ENCODE measurements at places on chromosomes 7 and 10.

DNA sequence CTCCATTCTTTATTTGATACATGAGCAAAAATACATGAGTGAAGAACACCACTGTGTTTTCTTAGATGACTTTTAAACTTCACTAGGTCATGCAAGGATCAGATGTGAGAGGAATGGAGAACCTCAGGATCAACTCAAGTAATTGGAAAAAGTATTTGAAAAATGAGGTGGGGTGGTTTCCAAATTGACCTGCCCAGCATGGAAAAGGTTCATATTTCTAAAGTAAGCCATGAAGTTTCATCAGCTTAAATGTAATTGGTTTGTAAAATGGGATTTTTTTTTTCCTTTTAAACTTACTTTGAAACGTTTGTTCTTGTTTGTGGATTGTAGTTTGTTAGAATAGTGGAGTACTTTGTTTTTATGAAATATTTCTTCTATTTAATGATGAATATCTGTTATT, 134.8 kb downstream of the MLLT10 start:
- no peak for DNase-seq

DNA sequence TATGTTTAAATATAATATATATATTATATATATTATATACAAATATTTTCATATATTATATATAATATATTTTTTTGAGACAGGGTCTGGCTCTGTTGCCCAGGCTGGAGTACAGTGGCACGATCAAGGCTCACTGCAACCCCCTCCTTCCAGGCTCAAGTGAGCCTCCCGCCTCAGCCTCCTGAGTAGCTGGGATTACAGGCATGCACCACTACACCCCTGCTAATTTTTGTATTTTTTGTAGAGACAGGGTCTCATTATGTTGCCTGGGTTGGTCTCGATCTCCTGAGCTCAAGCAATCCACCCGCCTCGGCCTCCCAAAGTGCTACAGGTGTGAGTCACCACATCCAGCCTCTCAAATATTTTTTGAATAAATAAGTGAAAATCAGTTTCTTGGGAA, 215.5 kb downstream of the GATA3 start:
- DNase-seq = no peak

- DNase-seq = no peak
Observed at GRCh38 chr7:155644971-155645509, 579 bp downstream of the RBM33 start.

DNA sequence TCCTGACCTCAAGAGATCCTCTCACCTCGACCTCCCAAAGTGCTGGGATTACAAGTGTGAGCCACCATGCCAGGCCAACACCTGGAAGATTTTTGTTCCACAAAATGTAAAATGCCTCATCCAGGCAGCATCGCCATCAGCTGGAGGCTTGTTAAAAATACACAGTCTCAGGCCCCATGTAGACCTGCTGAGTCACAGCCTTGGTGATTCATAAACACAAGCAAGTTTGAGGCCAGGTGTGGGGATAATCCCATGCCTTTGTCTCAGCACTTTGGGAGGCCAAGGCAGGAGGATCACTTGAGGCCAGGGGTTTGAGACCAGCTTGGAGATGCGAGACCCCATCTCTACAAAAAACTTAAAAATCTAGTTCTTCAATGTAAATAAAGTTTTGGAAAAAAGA, 49.1 kb upstream of the FOXK1 start:
- no peak for DNase-seq

DNA sequence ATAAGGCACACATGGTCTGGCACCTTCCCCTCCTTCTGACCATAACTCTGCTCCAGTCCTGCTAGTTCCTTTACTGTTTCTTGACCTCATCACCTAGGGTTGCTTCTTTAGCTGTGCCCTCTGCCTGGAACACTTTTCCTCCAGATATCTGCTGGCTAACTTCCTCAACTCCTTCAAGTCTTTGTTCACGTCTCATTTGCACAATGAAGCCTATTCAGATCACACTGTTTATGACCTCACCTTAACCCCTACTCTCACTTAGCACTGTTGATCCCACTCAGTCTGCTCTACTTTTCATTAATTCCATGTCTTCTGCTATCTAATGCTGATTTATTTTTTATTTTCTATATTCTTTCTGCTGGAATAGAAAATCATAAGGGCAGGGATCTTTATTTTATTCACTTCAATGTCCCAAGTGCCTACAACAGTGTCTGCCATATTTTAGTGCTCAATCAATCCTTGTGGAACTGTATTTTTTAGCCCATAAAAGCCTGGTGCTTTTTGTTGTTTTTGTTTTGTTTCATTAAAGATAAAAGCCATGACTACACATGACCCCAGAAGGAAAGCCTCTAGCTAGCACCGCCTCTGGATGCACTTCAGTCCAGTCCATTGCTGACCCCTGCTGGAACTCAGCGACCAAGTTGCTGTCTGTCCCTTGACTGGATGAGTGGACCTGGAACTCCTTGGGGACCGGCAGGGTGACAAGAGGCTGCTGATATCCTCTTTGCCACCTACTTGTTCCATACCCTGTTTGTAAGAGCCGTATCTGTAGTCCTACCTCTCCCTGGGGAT, 12.3 kb downstream of the KLF14 start:
- peak; percentile 22 for DNase-seq

DNA sequence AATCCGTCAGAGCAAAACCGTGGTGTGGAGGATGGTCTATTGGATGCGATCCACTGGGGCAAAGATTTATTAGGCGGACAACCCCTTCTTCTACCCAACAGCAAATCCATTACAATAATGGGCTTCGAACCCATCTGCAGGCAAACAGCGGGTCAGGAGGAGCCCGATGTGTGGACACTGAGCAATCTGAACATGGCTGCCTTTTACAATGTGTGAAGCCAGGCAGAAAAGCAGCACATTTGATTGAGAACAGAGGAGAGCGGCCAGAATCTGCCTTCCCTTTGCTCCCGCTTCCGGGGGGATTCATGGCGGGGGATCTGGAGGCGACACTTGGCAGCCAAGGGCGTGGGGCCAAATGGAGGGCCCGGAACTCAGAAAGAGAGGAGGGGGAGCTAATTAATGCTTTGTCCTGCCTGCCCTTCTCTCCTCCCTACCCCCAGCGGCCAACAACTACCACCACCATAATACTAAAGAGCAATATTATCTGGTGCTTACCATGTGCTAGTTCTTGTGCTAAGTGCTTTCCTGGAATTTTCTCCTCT, 133.0 kb downstream of the EMX2 start:
- DNase-seq = no peak

- DNase-seq = peak; percentile 45
Observed at GRCh38 chr10:99551158-99551557, 18.4 kb downstream of the NKX2-3 start.

DNA sequence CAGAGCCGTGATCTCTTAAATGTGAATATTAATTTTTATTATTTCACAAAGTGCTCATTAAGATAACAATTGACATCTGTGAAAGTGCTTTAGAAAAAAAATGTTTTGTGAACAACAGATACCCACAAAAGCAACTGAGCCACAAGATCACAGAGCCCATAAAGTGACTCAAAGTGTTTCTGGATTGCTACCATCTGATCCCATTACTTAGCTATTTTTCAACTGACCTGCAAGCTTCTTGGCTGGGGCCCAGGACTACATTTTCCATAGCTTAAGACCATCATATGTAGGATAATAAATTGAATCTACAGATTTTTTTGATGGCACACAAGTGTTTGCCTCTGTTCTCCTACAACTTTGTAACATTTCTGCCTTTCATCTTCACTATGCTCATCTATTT, 674.4 kb downstream of the PHTF2 start:
- DNase-seq = peak; percentile 11

DNA sequence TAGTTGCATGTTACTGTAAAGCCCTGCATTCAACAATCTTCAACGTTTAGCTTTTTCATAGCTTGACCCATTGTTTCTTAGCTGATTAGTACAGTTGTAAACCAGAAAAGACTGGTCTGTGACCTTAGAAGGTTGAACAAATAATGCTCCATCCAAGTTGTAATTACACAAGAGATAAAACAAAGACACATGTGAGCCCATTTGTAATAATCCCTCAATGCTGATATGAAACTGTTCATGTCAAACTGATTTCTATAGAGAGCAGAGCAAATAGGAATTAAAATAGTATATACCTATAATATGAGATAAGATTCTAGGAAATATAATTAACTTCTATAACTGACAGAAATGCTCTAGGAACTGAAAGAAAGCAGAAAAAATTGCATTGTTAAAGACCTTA, 94.7 kb upstream of the SLC25A13 start:
- no peak for DNase-seq

DNA sequence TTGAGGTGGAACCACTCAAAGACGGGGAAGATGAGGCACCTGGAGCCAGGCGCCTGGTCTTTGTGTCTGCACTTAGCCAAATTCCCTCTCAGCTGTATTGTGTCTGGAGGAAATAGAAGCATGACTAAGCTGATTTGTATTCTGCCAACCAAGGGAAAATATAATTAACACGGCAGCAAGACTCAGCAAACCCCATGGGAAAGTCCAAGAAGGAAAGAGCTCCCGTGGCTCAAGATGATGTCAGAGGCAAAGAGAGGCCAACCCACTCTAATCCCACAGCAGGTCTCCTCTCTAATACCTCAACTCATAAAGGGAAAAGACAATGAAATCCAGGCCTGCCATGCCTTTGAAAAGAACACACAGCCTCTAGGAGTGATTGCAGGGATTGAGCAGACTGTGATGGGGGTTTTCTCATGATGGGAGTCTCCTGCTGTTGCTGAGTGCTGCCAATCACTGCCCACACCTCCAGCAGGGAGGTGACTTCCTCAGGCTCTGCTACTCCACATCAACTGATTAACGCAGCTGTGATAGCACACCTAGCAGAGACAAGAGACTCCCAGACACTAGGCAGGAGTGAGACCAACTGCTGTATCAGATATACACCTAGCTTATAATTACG, 255.5 kb upstream of the C7orf33 start:
- peak; percentile 39 for DNase-seq

- no peak for DNase-seq
Observed at GRCh38 chr10:73989594-73990150, 8.2 kb upstream of the VCL start.

GRCh38 chr10:27153845-27154193, 365 bp downstream of the YME1L1 start:
- DNase-seq = no peak
